ENCODE measurements at places on chromosomes 7 and 10.

DNA sequence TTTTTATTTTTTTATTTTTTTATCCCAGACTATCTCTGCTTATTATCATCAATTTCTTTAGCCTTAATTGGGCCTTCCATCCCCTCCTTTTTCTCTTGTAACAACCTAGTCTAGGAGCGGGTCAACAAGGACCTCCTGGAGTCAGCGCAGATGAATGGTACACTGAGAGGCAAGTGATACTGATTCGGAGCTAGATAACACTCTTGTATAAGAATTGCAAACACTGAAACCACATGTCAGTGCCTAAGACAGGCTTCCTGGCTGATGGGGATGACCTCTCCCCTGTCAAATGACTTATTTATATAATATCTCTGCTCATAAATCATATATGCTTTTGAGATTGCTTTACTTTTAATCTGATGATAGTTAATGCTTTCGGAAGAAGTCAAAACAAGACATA lies 22.7 kb downstream of the BPGM start:
- no peak for DNase-seq

DNA sequence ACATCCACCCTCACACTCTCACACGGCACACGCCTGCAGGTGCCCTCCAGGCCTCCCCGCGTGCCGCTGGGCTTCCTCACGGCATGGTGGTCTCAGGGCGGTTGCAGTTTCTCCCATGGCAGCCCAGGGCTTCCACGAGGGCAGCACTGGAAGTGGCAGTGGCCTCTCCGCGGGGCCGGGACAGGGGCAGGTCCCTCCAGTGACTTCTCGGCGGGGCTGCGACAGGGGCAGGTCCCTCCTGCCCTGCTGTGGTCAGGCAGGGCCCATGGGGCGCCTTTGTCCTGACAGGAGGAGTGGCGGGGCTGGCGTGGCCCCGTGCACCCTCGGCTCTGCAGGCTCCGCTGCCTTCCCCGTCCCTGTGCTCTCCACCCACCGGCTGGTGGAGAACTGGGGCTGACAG lies 19.0 kb downstream of the PWWP2B start:
- DNase-seq = no peak

- no peak for DNase-seq
These were observed 19.1 kb upstream of the PRF1 start for GRCh38 chr10:70621503-70622078.

GRCh38 chr10:60155943-60156683 lies 233.6 kb downstream of the ANK3 start:
- DNase-seq = no peak

DNA sequence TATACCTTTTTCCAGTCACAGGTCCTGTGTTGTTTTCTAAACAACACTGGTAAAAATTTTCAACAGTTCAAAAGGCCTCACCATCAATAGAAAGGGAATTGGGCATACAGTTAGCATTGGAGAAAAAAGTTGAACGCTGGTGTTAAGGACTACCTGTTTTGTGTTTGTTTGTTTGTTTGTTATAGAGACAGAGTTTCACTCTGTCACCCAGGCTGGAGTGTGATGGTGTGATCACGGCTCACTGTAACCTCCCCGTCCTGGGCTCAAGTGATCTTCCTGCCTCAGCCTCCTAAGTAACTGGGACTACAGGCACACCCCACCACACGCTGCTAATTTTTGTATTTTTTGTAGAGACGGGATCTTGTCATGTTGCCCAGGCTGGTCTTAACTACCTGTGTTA lies 306.1 kb downstream of the PRPF18 start:
- DNase-seq = no peak

DNA sequence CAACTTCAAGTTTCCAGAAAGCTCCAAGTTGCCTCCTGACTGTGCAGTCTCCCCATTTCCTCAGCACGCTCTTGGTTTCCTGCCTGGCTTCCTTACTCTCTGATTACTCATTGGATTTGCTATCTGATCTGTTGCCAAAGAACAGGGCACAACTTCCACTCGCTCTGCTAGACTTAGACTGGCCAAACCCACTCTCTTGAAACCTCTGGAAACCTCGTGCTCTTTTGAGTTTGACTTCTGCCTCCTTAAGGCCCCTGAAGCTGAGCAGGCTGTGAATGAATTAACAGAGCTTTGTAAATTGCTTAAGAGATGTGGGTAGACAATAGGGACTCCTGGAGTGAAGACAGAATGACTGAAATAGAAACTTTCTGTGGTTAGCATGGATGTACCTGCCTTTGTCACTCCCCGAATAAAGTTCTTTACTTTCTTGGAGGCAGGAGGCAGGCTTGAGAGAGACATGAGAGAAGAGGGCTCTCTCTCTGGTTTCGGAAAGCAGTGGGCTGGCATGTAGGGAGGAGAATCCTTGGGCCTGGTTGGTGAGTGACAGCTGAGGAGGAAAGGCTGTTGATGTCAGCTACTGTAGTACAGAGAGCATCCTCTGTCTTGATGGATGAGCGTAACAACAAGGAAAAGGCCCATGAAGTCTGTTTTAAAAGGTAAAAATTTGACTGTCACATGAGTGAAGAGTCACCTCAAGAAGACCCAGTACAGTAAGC lies 70.8 kb downstream of the CHN2 start:
- no peak for DNase-seq

- no peak for DNase-seq
These were observed 56.4 kb upstream of the GNAI1 start for GRCh38 chr7:80078159-80078731.

GRCh38 chr10:133174689-133175263 lies 14.8 kb downstream of the KNDC1 start:
- DNase-seq = no peak

GRCh38 chr7:2800931-2801688 lies 43.0 kb downstream of the GNA12 start:
- peak; percentile 68 for DNase-seq

DNA sequence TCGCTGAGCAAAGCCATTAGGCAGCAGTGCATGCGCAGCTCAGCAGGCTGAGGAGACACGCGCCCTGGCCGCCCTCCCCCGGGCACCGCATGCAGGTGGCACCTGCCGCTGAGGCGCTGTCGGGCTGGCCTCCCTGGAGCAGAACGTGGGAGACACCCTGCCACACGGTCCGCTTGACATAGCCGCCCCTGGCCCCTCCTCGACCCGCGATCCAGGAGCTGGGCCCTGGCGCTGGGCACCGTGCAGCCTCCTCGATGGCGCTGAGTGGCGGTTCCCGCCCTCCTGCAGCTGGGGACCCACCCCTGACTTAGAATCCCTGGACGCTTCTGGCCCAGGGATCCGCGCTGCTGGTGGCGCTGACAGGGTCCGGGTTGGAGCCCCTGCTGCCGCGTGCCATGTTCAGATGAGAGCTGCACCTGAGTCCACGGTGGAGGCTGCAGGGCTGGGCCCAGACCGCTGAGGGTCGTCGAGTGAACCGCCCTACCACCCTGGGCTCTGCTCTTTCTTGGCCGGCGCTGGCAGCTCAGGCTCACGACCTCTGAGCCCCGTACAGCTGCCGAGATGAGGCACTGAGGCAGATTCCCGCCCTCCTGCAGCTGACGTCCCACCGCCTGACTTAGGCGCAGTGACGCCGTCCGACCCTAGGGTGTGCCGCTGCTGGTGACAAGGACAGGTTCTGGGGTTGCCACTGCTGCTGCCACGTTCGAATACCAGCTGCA lies 116.8 kb downstream of the OR13A1 start:
- no peak for DNase-seq

DNA sequence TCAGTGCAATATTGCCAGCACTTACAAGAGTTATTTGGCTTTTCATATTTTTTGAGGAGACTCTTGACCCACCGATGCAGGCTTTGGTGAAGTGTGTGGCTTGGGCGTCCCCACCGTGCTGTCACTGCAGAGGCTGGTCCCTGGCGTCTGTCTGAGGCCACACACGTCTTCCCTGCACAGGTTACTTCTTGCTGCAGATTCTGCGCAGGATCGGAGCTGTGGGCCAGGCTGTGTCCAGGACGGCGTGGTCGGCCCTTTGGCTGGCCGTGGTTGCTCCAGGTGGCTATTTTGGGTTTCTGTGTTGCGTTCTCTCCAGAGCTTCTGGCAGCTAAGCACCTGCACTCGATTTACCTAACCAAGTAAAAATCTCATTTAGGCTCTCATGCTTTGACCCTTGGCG lies 18.9 kb downstream of the SUN1 start:
- no peak for DNase-seq

DNA sequence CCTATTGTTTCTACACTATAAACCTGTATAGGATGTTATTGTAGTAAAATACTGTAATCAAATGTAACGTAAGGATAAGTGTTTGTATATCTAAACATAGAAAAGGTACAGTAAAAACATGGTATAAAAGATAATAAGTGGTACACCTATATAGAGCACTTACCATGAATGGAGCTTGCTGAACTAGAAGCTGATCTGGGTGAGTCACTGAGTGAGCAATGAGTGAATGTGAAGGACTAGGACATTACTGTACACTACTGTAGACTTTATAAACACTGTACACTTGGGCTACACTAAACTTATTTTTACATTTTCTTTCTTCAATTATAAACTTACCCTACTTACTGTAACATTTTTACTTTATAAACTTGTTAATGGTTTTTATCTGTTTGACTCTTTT lies 732.9 kb upstream of the LRRN3 start:
- DNase-seq = no peak

DNA sequence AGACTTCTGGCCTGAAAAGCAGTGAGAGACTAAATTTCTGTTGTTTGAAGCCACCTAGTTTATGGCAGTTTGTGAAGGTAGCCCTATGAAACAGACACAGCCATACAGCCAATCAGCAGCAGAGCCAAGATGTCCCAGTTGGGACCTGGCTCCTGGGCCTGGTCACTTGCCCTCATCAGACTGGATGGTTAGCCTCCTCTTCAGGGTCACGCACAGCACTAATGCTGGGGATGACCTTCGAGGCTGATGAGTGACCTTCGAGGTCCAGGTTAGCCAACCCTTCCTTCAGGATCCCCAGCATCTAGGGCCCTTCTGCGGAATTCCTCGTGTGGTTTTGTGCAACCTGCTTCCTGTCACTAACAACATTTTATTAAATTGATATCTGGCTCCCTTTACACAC lies 229.7 kb downstream of the FANK1 start:
- no peak for DNase-seq

DNA sequence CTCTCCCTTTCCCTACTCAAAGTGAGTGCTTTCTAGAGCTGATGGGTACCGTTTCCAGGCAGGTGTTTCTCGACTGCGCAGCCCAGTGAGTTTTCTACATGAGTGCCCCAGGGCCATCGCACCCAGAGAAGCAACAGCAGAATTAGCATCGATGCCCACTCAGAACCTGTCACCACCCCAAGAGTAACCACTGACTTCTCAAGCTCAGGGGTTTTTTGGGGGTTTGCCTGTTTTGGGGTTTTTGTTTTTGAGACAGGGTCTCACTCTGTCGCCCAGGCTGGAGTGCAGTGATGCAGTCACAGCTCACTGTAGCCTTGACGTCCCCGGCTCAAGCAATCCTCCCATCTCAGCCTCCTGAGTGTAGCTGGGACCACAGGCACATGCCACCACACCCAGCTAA lies 25.7 kb downstream of the SNX8 start:
- no peak for DNase-seq

GRCh38 chr10:74290708-74291107 lies 139.7 kb downstream of the ADK start:
- no peak for DNase-seq

DNA sequence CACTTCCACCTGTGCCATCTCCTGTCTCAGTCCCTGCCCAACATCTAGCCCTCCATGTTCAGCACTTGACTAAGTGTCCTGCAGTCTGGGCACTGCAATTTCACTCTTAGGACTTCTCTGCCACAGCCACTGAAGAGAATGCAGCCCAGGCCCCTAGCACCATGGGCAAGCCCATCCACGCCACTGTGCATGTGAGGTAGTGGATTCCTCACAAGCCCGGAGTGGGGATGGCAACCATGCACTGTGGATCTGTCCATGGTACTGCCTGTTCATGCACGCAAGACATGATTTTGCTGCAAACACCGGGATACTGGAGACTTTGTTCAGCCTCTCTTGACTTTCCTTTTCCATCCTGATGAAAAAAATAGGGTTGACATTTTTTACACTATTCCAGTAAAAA lies 12.3 kb downstream of the DDC start:
- DNase-seq = peak; percentile 38

DNA sequence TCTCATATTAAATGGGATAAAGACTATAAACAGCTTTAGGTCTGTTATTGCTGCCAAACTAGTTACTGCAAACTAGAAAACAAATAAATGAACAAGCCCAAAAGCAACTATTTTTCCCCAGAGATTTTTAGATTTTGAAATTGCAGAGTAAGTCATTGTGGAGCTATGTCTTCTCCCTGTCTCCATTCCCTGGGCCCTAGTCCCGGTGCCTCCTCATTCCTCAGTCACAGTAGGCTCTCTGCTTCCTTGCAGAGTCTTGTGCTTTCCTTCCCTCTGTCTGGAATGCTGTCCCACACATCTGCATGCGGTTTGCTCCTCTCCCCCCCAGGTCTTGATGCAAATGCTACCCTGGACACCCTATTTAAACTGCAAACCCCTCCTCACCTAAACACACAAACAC lies 4.0 kb downstream of the PNLIPRP3 start:
- no peak for DNase-seq

DNA sequence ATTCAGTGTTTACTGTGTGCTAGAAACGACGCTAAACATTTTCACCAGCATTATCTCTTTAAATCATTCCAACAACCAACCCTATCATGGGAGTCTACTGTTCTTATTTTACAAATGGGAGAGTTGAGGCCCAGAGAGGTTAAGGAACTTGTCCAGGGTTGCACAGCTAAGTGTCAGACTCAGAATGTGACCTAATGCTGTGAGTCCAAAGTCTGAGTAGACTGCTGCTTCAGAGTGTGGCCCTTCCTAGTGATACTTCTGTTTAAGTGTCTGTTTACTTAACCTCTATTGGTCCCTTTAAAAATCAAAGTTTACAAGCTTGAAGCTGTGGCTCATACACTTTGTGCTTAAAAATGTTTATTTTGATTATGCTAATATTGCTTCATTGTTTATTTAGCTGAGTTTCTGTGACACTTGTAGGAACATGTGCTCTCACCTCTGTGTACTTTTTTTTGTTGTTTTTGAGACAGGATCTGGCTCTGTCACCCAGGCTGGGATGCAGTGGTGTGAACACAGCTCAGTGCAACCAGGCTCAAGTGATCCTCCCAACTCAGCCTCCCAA lies 84.4 kb upstream of the SYPL1 start:
- DNase-seq = no peak

GRCh38 chr10:59934701-59935100 lies 28.3 kb upstream of the CCDC6 start:
- DNase-seq = no peak

DNA sequence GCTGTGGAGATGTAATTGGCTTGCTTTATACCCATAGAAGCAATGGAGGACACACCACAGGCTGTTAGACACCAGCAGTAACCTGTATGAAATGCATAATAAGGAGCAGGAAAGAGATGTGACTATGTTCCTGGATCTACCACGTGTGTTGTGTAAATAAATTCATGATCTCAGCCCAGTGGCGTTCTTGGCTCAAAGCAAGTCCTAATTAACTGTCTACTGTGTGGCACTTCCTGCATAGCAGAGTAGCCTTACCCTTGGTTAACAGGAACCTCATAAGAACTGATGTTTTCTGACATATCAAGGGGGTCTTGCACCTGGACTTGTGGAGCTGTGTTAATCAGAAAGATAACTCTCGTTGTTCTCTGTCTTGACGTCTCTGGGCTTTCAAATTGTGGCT lies 25.7 kb upstream of the FAM180A start:
- DNase-seq = no peak
